Stimulated activated CD4-positive, alpha-beta T cell treated with anti-CD3 and anti-CD28 coated beads, Interleukin-2, amount 100 ng/mL, for 24 hours (primary cell): ENCODE measurements at places on chromosomes 12 and 14.
A peak's percentile ranks its signal among the peaks of the same experiment; 100 is the strongest.

DNA sequence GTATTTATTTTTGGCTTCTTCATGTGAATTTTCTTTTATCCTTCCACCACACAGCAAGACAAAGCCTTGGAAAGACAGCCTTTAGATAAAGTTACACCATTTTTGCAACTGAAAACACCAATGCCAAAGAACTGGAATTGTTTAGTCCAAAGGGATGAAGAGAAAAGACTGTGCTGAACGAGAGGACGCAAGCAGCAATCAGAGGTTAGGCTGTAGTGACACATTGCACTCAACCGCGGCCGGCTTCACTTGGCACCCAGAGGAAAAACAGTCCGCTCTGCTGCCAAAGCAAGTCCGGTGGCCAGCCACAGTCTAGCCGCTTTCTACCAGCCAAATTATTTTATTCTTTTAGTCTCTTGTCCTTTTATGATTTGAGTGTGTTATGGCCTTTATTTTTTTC lies 49.1 kb upstream of the KCNJ8 start:
- no peak for DNase-seq

DNA sequence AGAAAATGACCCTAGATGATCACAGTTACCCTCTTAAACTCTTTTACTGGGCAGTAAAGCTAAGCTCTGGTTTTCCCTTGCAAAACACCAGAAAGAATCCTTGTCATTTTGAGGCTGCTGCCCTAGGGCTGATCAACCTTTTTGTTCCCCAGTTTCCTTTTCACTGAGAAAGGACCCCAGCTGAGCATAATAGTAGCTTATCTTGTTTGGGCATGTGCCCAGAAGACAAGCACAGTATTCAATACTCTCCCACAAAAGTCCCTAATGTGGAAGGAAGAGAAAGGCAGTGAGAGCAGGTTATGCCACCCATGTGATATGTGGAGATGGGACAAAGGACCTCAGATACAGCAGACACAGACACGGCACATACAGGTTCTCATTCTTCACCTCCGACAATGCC lies 332.6 kb upstream of the TMPO start:
- no peak for DNase-seq

DNA sequence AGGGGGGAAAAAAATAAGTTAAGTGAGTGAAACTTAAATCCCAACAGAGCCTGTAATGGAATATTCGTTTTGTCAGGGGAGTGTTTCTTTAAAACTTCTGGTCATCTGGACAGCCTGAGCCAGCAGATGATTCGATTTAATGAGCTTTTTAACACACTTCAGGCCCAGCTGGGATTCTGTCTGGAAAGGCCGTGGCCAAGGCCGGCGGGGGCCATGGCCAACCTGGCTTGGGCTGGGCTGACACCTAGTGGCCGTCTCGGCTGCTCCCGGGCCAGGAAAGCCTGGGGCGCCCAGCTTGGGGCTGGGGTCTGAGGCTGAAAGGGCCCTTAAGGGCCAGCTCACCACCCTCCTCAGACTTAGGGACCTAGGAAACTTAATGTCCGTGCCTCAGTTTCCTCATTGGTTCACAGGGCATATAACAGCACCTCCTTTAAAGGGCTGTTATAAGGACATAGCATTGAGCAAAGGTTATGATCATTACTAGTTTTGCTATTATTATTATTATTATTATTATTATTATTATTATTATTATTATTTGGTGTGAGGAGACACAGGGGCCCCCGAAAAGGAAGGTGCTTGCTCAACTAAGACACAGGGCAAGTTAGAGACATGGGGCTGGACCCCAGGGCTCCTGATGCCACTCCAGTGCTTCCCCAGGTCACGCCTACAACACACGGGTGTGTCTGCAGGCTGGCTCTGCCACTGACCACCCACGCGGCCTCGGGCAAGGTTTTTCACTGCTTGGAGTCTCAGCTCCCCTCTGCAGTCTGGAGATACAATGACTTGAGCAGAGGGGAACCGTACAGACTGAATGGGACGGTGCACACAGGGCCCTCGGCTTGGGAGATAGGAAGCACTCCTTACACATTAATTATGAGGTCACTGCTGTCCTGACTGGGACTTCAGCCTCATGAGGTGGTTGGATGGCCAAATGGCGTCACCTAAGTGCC lies 84.0 kb downstream of the SYNE3 start:
- no peak for DNase-seq

DNA sequence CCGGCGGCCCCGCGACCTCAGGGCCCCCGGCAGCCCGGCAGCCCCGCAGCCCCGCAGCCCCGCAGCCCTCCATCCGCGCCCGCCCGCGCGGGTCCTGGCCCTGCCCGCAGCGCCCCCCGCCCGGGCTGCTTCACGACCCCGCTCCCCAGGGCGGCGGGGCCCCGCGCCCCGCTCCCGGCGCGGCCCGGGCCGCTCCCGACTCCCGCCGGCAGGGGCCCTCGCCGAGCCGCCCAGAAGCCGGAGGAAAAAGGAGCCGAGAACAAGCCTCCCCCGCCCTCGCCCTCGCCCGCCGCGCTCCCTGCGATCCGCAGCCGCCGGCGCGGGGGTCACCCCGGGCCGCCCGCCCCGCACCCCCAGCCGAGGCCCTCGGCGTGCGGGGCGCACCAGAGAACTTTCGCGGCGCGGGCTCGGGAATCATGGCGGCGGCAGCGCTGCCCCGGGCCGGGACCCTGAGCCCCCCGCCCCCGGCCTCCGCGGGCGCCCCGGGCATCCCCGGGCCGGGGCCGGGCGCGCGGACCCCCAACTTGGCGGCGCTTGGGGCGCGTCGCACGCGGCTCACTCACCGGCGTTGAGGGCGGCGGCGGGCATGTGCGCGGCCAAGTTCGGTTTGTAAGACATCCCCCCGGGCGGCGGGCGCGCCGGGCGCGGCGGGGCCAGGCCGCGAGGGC lies 521 bp downstream of the CDK2AP1 start:
- peak; percentile 79 for DNase-seq

- DNase-seq: no peak
Measured at GRCh38 chr12:29782871-29783772, 620 bp downstream of the TMTC1 start.

- no peak for DNase-seq
Measured at GRCh38 chr12:45959728-45960127, 30.6 kb downstream of the SCAF11 start.

GRCh38 chr14:100370003-100370402 lies 46.9 kb downstream of the SLC25A47 start:
- DNase-seq: no peak

DNA sequence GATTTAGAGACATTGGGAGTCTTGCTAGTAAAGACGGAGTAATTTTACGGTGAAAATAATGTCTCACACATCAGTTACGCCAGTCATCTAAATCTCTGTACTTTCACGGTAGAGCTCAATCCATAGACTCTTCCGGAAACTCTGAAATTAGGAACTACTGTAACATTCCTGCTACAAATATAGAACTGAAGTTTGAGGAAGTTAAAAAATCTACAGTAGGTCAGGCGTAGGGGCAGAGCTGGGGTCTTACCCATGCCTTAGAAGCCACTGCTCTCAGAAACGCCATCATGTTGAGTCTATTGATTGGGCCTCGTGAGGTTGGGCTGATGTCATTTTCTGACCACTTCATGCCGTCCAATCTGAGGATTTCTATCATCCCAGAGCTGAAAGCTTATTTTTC lies 1029.8 kb upstream of the TMEM132C start:
- DNase-seq: no peak

DNA sequence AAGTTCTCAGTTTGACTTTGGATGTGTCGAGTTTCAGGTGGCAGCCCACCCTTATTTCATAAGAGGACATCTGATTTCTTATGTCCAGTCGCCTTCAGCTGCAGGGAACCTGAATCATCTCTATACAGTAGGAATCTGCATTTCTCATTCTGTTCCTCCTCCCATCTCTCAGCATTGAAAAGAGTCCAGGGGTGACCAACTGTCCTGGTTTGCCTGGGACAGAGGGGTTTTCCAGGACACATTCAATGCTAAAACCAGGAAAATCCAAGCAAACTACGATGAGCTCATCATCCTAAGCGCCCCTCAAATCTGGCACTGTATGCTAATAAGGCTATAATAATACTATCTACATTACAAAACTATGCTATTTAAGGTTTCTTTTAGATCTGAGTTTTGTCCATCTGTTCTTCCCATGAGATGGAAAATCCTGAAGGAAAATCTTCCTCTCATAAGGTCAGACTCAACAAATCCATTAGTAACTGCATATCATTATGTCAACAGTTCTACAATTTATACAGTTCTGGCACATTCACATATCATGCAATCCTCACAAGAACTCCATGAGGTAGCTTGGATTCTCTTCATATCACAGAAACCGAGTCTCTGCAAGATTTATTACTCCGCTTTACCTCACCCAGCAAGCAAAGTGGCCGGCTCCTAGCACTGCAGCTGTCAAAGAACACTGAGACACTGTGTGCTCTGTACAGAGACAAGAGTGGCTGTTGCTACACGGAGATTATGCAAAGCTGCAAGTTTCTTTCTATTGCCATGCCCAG lies 15.6 kb upstream of the CALM1 start:
- DNase-seq: no peak

DNA sequence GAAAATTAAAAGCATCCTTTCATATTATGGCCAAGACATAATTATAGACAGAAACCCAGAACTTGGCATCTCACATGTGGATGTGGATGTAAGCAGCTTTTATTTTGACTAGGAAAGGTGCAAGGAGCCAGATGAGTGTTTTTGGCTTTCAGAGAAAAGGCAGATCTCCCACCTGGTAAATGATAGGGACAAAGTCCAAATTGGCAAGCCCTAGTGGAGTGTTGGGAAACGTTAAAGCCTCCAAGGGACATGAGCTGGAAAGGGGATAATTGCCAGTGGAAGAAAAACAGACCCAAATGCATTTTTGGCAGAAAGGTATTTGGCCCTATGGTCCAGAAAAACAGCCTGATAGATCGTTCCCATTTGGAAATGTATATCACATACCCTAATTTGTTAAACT lies 60.1 kb downstream of the KLHL28 start:
- DNase-seq: no peak

DNA sequence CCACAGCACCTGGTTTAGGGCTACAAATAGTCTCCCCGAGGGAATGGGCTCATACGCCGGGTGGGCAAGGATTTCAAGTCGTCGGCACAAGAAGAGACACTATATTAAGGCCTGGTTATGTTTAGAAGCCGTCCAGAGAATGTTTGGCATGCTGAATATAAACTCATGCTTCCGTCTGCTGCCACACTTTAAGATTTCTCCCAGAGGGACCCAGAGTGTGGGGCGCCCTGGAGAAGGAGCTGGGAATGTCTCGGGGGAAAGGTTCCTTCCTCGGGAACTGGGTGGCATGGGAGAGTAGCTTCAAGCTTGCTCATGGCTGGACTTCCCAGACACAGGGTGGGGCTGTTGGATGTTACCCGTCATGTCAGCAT lies 295.7 kb downstream of the CACNA1C start:
- DNase-seq: no peak
